Activated CD4-positive, alpha-beta memory T cell treated with anti-CD3 and anti-CD28 coated beads, Interleukin-2, amount 10 ng/mL, durations not matched to agents 7 days and 5 days (primary cell): ENCODE measurements at places on chromosomes 11 and 22. TPM values are rescaled to one million over a fixed set of nuclear protein-coding genes. Genes with fewer than 3 reads are reported as not detected.

Gene ANAPC15
- total RNA-seq: 53.0 TPM

Gene FBXO3
- 26.9 TPM for total RNA-seq

DNA sequence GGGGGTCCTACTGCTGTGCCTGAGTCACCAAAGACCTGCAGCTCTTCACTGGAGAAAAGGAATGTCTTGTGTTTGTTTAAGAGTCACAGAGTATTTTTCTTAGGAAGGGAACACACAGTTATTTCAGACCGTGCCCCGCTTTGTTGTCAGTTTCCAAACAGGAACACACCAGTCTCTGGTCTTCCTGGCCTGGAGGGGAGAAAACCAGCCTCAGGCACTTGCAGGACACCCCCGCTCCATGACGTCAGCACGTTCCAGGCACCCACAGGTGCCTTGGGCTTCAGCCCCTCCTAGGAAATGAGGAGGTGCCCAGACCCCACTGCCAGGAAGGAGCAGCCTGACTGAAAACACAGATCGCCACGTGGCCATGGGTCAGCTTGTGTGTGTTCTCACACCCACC, 5.4 kb downstream of the DEAF1 start:
- peaks cover 26% of the 10 kb centered on the region for H3K36me3 ChIP-seq
- H3K27me3 ChIP-seq: no peaks in the 10 kb centered on the region
- peaks cover 36% of the 10 kb centered on the region for H3K4me1 ChIP-seq
- H3K27ac ChIP-seq: no peak overlapping the region
- no peak overlapping the region for H3K4me3 ChIP-seq
- no peak for DNase-seq

Gene PGGHG
- 117 TPM for total RNA-seq

- H3K27me3 ChIP-seq: peaks cover 20% of the 10 kb centered on the region
- H3K4me3 ChIP-seq: no peak overlapping the region
- DNase-seq: no peak
- no peaks in the 10 kb centered on the region for H3K4me1 ChIP-seq
Observed at GRCh38 chr11:45313171-45313865, 27.2 kb upstream of the SYT13 start.

Gene FOLR3
- not detected for total RNA-seq

- no peak overlapping the region for H3K27ac ChIP-seq
- H3K27me3 ChIP-seq: no peaks in the 10 kb centered on the region
- H3K4me1 ChIP-seq: peaks cover 11% of the 10 kb centered on the region
- DNase-seq: no peak
- no peak overlapping the region for H3K4me3 ChIP-seq
Observed at GRCh38 chr11:66366844-66367477, 4.6 kb downstream of the SLC29A2 start.

DNA sequence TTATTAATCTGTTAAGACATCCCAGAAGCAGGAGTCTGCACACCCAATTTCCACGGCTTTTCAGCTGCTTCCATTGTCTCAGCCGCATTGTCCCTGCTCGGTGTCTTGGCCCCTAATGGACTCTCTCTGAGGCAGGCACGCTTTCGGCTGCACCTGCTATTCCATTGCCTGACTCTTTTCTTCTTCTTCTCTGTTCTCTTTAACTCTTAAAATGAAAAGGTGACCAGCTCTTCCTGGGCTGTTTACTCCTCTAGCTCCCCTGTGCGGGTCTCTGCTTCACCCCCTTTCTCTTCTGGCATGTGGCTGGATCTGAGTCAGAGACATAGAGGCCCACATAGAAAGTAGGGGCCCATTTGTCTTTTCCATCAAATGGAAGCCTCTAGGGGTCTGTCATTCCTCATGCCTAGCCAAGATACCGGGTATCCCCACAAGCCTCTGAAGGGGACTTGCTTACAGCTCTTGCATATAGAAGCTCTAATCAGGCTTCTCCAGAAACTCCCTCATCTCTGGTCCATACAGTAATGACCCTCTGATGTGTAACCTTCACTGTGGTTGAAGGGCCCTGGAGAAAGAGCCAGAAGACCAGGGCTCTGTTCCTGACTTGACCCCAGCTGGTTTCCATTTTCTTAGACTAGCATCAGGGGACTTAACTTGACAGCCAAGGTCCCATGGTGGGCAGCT, 243.9 kb downstream of the ST3GAL4 start:
- no peak for DNase-seq
- H3K27ac ChIP-seq: no peak overlapping the region
- H3K27me3 ChIP-seq: peaks cover 13% of the 10 kb centered on the region

DNA sequence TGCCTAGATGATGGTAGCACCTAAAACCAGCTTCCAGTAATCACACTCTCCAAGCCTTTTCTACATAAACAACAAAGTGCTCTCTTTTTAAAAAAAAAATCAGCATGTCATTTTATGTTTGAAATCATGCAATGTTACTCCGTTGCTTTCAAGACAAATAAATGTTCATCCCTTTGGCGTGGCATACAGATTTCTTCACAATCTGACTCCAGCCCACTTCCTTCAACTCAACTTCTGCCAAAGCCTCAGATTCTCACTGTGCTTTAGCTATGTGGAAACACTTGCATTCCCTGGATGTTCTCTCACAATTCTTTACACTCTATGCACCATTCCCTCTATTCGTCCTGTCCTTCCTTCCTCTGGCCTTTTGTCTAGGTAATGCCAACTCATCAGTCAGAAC, 206.3 kb upstream of the BLID start:
- no peak for DNase-seq
- H3K27ac ChIP-seq: no peak overlapping the region
- H3K4me1 ChIP-seq: no peaks in the 10 kb centered on the region
- H3K36me3 ChIP-seq: no peaks in the 10 kb centered on the region
- H3K4me3 ChIP-seq: no peak overlapping the region

Gene AMOTL1
- total RNA-seq: 4.0 TPM

Gene PHF21B
- total RNA-seq: not detected

DNA sequence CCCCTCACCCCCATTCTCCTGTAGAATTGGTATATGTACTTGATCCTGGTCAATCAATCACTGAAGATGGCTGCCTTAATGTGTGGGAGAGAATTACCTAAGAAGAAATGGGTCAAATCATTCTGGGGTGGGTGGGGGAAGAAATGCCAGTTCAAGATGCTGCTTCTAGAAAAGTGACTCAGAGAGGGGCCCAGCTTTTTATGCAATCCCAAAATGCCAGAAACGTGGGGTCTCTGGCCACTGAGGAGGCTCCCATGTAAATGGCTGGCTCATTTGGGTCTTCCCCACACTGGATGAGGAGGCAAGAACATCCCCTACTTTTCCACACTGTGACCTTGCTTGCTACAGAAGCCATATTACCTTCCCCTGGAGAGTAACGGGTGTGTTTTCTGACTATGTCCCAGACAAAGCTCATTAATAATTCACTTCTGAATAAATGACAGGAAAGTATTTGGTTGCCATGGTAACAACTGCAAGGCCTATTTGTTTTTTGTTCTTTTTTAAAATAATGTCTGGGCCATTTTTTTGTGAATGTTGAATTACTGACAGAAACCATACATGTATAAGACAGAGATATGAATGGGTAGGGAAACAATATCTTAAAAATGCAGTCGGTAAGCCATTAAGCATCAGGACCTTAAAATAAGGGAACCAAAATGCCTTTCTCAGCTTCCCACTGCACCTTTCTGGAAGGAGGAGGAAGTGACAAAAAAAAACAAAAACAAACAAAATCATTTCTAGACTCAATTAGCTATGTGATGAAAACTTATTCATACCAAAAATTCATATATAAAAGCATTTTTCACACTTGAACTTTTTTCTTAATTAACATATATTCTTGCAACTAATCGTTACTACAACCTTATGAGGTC, 32.0 kb downstream of the SLC1A2 start:
- peaks cover 3% of the 10 kb centered on the region for H3K27me3 ChIP-seq
- no peak for DNase-seq
- H3K4me1 ChIP-seq: peaks cover 19% of the 10 kb centered on the region
- H3K27ac ChIP-seq: no peak overlapping the region
- no peak overlapping the region for H3K4me3 ChIP-seq
- H3K36me3 ChIP-seq: no peaks in the 10 kb centered on the region

Gene OR51I1
- not detected for total RNA-seq

DNA sequence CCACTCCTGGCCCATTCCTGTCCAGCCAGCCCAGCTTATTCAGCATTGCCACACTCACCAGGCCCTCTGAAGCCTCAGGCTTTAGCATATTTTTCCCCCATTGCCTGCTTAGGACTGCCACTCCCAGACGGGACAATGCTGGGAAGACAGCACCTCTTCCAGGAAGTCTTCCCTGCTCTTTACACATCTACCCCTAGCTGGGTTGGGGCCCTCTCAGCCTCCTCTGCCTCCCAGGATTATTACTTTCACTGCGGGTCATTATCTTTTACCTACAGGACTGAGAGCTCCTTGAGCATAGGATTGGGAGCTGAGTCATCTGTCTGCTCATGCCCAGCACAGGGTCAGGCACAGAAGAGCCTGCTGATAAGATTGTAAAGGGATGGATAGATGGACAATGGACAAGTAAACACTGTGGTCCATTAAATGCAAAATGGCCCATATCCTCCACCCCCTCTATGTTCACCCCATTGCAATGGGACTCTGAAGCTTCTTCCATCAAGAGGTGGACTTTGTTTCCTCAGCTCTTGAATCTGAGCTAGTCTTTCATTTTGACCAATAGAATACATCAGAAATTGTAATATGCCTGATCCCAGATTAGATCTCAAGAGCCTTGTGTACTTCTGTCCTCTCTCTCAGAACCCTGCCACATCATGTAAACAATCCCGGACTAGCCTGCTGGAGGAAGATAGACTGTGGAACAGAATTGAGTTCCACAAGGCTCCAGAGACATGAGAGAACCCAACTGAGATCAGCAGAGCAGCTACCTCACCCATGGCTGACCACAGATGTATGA, 32.0 kb upstream of the LRRC32 start:
- H3K27ac ChIP-seq: no peak overlapping the region
- H3K4me1 ChIP-seq: no peaks in the 10 kb centered on the region
- H3K36me3 ChIP-seq: no peaks in the 10 kb centered on the region
- peaks cover 26% of the 10 kb centered on the region for H3K27me3 ChIP-seq
- DNase-seq: no peak

DNA sequence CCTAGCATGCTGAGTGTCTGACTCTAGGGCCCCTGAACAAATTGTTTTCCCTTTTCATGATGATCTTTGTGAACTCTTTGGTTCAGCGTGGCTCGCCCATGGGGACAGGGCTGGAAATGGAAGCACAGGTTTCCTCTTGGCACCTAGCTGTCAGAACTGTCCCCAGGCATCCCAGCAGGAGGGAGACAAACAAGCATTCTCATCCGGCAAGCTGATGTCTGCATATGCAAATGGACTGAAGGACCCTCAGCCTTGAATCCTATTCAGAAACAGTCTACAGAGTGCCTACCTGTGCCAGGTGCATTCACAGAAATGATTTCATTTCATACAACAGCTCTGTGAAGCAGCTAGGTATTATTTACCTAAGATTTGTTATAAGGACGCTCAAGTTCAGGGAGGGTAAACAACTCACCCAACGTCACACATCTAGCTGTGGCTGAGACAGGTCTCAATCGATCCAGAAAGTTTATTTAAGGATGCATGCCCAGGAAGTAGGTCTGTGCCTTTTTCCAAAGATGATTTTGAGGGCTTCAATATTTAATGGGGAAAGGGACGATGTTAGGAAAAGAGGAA, 176.4 kb downstream of the KIRREL3 start:
- no peak overlapping the region for H3K27ac ChIP-seq
- H3K27me3 ChIP-seq: no peaks in the 10 kb centered on the region
- no peak for DNase-seq
- H3K36me3 ChIP-seq: no peaks in the 10 kb centered on the region

- no peaks in the 10 kb centered on the region for H3K27me3 ChIP-seq
- H3K27ac ChIP-seq: no peak within 1 kb of the TSS
- peaks cover 32% of the 10 kb centered on the region for H3K4me1 ChIP-seq
- no peak for DNase-seq
Observed at GRCh38 chr11:60855726-60856633, at the start of gene PTGDR2. Gene PTGDR2 (minus strand): TSS chr11:60855950. CDS start chr11:60853722, 2,228 bp downstream.
